ENCODE measurements at places on chromosomes 5 and 9. TPM values are rescaled to one million over a fixed set of nuclear protein-coding genes. Genes with fewer than 3 reads are reported as not detected.

TMED9 gene
- polyA plus RNA-seq = 185 TPM

SLCO6A1 gene
- not detected for polyA plus RNA-seq

GABRA6 gene
- polyA plus RNA-seq = not detected

ZNF883 gene
- polyA plus RNA-seq = 1.2 TPM

MRPL22 gene
- 25.3 TPM for polyA plus RNA-seq

TMEM232 gene
- not detected for polyA plus RNA-seq

PRLR gene
- polyA plus RNA-seq = 0.61 TPM

HTR4 gene
- polyA plus RNA-seq = not detected

LHX3 gene
- polyA plus RNA-seq = 0.02 TPM

KIF20A gene
- polyA plus RNA-seq = 0.11 TPM

FAT2 gene
- 0.12 TPM for polyA plus RNA-seq

CXCL14 gene
- 156 TPM for polyA plus RNA-seq

GPR150 gene
- 5.5 TPM for polyA plus RNA-seq

MSX2 gene
- polyA plus RNA-seq = 2.8 TPM
